ENCODE measurements at places on chromosomes 12 and 14.

DNA sequence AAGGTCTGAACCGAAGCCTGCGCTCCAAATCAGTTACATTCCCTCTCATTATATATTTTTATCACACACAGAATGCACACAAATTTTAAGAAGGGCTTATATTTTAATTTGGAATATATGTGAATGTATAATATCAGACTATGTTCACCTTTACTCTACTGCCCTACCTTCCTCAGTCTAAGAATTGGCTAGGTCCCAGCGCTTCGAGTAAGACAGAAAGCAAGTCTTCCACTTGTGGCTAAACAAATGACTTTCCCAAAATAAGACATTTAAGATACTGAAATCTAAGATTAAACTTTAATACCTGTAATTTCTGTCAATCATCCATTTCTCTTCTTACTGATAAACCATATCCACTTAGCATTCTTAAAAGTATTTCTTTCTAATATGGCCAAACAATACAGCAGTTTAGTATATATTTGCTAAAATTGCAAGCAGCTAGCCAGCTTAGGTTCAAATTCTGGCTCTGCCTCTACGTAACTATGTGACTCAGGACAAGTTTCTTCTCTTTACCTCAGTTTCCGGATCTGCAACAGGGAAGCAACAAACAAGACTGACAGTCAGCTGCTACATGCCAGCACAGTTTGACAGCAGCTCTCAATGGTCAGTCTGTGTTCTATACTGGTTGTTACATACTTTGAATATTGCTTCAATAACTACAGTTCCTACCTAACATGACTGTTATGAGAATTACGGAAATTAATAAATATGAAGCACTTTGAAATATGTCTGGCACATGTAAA, 2.0 kb downstream of the INTS13 start:
- no peak for DNase-seq

DNA sequence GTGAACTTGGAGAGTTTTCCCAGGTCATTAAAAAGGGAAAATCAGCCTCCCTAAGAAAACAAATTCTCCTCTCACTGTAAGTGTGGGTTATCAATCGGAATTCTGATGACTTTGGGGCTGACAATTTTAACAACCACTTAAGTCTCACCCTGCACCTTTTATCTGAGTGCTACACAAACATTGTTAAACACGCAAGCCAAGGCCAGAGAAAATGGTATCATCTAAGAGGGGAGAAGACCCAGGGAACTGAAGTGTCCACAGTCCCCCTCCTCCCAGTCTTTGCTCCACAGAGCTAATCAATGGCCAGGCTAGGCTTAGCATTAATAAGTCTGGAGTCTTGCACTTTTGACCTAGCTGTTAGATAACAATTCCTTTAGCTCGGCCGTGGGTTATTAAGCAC, 51.7 kb upstream of the TBX5 start:
- DNase-seq: no peak

DNA sequence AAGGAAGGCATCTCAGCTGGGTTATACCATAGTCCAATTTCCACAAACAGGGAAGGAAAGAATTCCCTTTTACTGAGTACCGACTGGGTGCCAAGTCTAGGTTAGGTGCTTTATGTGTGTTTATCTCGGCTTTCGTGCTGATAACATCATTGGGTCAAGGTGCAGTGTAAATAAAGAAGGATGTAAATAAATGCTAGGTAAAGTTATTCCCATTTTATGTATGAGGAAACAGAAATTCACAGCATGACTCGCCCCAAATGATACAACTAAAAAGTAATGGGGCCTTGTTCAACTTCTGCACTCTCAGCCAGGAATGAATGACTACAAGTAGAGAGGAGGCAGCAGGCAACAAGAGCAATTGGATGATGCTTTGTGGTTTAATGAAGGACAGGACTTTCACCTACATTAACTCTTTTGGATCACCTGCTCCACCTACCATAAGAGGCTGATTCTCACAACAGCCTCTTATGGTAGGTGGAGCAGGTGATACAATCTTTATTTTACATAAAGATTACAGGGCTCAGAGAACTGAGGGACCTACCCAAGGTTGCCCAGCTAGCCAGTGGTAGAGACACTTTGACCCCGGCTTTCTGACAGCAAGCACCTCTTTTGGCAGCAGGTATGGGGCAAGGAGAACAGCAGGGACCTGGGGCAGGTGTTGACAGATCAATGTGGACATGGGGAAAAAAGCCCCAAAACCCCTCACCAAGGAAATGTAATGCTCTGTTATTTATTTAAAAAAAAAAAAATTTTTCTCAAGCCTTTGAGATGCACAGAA, 213.4 kb upstream of the NUDT4 start:
- DNase-seq: no peak

GRCh38 chr14:57480051-57480450, 13.6 kb downstream of the CCDC198 start:
- peak; percentile 62 for DNase-seq

GRCh38 chr14:93706360-93706955, 81.8 kb downstream of the PRIMA1 start:
- no peak for DNase-seq

DNA sequence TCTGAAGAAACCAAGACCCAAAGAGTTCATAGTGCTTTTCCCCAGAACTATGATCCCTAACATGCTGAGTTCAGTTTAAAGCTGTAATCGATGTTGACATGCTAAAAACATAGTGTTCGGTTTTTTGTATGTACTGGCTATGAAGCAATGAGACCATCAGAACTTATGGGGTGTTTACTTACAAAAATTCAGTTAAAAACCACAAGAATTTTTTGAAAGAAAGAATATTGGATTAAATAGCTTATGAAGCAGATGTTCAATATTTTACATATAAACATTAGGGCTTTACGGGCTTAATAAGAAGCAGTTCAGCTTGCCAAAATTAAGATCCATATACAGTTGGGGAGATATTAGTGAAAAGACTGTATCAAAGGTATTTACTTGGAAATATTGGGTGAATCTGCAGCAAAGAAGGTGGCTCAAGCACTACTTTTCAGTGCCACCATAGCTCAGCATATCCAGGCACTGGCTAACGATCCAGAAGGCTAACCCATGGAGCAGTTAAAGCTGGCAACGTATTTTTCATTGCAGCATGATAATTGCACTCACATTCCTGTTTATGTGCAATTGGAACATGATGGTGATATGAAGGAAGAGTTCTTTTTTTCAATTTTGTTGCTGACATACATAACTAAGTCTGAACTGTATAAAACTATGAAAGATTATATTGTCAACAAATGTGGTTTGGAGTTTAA, 125.9 kb downstream of the EFCAB11 start:
- no peak for DNase-seq

- no peak for DNase-seq
Measured at GRCh38 chr12:106248312-106248845, 559 bp upstream of the CKAP4 start.
